ENCODE measurements at places on chromosomes 12 and 14.

DNA sequence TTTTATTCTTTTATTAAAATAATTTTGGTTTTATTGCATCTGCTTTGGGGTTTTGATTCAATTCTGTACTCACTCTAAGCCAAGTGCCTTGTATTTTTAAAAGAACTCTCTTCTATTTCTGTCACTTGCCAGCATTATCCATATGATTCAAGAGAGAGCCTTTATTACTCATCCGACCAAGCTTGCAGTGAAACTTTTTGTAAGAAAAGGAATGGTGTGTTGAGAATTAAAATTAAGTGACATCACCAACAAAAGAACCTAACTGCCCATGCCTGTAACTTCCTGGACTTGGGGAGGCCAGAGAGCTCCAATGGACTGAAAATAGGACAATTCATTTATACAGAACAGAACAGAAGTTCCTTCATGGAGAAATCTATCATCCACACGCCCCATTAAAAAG, 52.1 kb downstream of the GALNT4 start:
- no peak for DNase-seq

GRCh38 chr12:3278681-3279414, 201.7 kb downstream of the TSPAN9 start:
- DNase-seq = no peak

- DNase-seq = peak; percentile 72
Observed at GRCh38 chr14:77208291-77208978, 26.8 kb downstream of the TMEM63C start.

GRCh38 chr12:54304187-54304810, 3.5 kb upstream of the NFE2 start:
- peak; percentile 96 for DNase-seq

GRCh38 chr14:81285245-81285644, 64.5 kb upstream of the GTF2A1 start:
- DNase-seq = no peak

- DNase-seq = no peak
Observed at GRCh38 chr12:20376984-20377383, 8.6 kb downstream of the PDE3A start.

GRCh38 chr14:77549451-77549850, 50.8 kb upstream of the ISM2 start:
- no peak for DNase-seq

DNA sequence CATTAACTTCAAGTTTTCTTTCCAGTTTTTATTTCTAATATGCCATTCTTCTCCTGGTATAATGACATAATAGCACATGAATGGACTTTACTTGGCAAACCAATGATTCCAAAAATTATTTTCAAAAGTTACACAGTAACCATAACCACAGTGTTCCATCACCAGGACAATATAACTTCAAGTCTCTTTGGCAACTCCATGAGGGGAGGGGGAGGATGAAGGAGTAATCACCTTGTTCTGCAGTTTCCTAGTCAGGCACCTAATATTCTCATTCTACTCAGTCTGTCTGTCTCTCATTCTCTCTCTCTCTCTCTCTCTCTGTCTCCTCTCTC, 66.6 kb downstream of the BTG1 start:
- DNase-seq = no peak

DNA sequence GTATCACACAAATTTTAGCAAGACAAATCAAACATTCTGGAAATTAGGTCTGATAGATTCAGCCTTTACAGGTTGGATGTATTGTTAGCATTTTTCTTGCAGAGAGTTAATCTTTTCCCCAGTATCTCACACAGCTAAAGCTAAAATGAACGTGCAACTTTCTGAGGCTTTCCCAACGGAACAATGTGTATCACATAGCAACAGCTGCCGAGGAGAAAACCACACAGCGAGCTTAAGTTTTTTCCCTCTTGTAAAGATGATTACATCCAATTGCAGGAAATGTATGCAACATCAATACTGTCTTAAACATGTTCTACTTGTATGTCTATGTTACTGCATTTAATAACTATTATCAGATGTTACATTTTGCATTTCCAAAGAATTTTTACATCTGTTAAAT, 182.2 kb downstream of the CCDC59 start:
- no peak for DNase-seq

DNA sequence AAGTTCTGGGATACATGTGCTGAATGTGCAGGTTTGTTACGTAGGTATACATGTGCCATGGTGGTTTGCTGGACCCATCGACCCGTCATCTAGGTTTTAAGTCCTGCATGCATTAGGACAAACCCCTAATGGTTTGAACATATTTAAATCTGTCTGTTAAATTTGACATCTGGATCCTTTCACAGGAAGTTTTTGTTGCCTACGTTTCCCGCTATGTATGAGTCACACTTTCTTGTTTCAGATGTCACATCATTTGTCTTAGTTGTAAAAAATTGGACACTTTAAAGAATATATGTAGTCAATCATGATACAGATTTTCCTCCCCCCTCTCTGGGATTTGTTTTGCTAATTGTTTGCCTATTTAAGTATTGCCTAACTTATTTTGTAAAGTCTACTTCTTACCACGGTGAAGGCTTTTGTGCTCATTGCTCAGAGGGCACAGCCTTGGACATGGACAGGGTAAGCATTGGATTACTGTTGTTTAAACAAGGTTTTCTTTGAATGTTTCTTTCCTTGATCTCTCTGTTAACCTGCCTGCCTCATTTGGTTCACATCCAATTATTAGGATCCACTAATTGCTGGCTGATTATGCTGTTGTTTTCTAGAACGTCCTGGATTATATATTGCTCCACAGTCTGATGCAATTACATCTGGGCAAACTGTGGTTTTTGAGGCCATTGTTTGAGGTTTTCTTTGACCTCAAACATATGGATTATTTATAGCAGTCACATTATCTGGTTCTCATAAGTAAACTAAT, 1441.4 kb downstream of the AACS start:
- no peak for DNase-seq

DNA sequence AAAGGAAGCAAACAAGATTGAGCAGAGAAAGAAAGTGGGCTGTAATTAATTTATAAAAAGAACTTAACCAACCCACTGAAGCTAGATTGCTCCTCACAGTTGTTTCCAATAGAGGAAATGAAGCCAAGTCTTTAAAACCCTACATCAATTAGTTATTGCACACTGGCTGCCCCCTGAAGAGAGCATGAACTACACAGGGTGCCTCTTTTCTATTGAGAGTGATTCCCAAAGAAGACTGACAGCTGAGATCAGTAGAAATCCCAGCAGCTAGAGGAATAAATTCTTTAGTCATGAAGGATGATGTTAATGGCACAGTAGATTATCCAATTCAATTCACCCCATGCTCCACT, 8.6 kb upstream of the USP15 start:
- no peak for DNase-seq

DNA sequence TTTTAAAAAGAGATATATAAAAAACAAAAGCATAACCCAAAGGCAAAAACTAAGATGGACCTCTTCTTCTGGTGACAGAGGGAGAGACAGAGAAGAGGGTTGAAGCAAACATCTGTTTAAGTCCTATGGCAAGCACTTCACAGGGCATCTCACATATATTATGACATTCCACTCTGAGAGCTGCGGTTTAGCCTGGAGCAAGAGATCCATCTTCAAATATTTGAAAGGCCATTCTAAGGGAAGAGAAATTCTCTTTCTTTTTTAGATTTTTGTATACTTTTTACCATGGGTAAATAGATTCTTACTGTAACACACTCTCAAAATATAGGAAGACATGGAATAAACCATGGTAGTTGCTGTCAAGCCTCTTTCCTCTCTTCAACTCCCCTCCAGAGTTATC, 204.1 kb downstream of the GXYLT1 start:
- DNase-seq = no peak

- no peak for DNase-seq
Observed at GRCh38 chr12:14275886-14276285, 89.6 kb upstream of the ATF7IP start.

GRCh38 chr12:10940389-10940788, 1.3 kb upstream of the TAS2R14 start:
- no peak for DNase-seq

GRCh38 chr12:113918306-113918705, 47.8 kb downstream of the RBM19 start:
- no peak for DNase-seq

- no peak for DNase-seq
Observed at GRCh38 chr14:49950275-49951228, 57.7 kb downstream of the ARF6 start.

DNA sequence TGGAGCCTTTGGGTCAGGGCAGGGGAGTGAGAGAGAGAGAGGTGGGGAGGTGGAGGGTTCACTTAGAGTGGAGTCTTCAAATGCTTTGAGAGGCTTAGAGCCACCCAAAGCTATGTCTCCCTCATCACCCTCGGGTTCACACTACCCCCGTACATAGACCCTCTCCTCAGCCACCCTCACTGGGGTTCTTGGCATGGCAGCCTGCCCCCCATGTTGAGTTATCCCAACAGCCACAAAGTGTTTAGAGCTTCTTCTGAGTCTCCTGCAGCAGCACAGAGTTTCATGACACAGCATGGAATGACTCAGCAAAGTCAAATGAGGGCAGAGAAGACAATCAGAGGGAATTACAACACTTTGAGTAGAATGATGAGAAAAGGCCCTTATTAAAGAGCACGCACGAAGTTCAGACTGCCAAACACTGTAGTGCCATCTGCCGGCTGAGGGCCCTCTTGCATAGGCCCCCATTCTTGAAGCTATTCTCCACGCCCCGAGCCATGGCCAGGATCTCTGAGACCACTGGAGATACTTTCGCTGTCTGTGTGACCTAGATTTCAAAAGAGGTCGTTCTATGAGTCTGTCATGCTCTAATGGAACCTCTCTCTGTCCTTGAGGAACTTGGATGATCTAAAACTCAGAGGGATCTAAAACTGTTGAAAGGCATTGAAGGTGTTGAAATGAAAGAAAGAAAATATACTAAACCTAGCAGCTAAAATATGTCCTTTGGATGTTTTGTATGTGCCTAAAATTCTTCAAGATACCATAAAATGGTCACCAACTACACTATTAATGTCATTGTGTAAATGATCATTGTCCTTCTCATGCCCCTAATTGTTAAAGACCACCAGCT, 221.9 kb downstream of the PELI2 start:
- peak; percentile 55 for DNase-seq
